PC-3 (cell line): ENCODE measurements at places on chromosomes 5 and 9. TPM values are rescaled to one million over a fixed set of nuclear protein-coding genes. Genes with fewer than 3 reads are reported as not detected.
A peak's percentile ranks its signal among the peaks of the same experiment; 100 is the strongest.

The TCERG1 gene
- total RNA-seq, result 86.0 and 96.9 TPM in 2 replicates

The NPM1 gene
- total RNA-seq, result 2,251 and 2,265 TPM in 2 replicates

DNA sequence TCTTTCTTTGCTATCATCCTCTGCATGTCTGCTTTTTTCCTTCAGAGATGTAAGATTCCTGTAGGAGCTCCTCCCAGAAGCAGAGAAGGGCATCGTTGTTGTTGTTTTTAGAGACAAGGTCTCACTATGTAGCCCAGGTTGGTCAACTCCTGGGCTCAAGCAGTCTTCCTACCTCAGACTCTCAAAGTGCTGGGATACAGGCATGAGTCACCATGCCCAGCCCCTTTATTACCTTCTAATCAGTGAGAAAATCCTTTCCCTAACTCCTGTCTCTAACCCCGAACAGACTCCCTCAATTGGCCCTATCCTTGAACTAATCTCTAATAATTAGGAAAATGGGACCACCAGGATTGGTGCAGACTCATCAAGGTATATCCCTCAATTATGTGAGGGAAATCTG lies 64.4 kb downstream of the GALNT10 start:
- H3K4me3 ChIP-seq, result no peak overlapping the region
- H3K36me3 ChIP-seq, result no peaks in the 10 kb centered on the region
- no peaks in the 10 kb centered on the region for H3K4me1 ChIP-seq
- H3K27me3 ChIP-seq, result no peaks in the 10 kb centered on the region
- DNase-seq, result no peak

DNA sequence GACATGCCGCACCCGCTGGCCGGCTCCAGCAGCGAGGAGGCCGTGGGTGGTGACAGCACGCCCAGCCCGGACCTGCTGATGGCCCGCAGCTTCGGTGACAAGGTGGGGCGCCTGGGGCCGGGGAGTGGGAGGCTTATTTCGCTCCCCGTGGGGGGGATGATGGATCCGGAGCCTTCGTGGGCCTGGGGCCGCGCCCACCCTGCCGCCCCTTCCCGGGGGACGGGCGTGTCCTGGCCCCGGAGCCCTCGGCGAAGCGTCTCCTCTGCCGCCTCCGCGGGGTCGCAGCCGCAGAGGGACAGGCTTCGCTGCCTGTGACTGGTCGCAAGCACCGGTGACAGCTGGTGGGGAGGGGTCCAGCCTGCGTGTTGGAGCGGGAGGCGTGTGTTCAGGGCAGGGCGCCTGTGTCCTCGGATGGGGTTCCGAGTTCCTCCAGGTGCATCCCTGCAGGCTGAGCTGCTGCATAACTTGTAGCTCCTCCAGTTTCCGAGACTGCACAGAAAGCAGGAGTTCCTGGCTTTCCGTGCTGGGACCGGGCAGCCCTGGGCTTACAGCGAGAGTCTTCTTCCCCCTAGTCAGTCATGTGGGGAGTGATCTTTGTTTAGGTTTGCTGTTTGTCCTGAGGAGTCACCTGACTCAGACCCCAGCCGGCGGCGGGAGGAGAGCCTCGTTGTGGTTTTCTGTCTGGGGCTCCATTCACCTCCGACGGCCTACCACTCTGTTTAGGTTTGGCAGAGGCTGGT lies 666 bp downstream of the SNX30 start:
- no peaks in the 10 kb centered on the region for H3K36me3 ChIP-seq
- H3K27ac ChIP-seq, result peak overlapping the region; percentile 47
- H3K27me3 ChIP-seq, result no peaks in the 10 kb centered on the region
- H3K4me1 ChIP-seq, result peaks cover 49% of the 10 kb centered on the region

DNA sequence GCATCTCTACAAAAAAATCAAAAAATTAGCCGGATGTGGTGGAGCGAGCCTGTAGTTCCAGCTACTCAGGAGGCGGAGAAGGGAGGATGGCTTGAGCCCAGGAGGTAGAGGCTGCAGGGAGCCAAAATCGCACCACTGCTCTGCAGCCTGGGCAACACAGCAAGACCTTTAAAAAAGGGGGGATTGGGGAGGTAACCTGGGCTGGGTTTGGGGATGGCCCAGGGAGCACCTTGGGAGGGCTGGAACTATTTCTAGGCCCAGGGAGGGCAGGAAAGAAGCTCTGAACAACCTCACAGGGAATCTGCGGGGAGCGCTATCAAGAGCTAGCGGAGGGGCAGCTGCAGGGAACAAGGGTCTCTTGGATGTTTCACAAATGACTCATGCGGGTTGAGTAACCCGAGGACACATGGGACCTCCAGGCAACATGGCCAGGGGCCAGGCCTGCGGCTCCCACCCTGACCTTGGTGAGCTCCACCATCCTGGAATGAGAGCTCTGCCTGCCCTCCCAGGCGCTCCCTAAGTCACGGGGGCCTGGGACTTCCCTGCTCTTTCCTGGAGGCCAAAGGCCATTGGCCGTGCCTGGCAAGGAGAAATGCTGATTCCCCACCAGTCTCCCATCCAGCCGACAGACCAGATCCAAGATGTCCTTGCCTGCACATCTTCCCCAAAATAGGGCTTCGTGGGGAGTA lies 23.4 kb downstream of the SARDH start:
- H3K4me3 ChIP-seq, result no peak overlapping the region
- no peaks in the 10 kb centered on the region for H3K36me3 ChIP-seq
- peak; percentile 8 for DNase-seq
- H3K4me1 ChIP-seq, result no peaks in the 10 kb centered on the region
- H3K27me3 ChIP-seq, result no peaks in the 10 kb centered on the region

The COQ4 gene
- total RNA-seq, result 28.1 and 31.3 TPM in 2 replicates

GRCh38 chr5:96692441-96692840 lies 30.3 kb downstream of the CAST start:
- no peak overlapping the region for H3K4me3 ChIP-seq
- peaks cover 5% of the 10 kb centered on the region for H3K4me1 ChIP-seq
- no peak for DNase-seq
- H3K36me3 ChIP-seq, result peaks cover 5% of the 10 kb centered on the region; the same call in 1 of the 2 replicates

The GPRIN1 gene
- 18.7 and 19.9 TPM in 2 replicates for total RNA-seq

- H3K4me3 ChIP-seq, result no peak overlapping the region
- H3K4me1 ChIP-seq, result peaks cover 12% of the 10 kb centered on the region
- no peak for DNase-seq
- no peaks in the 10 kb centered on the region for H3K36me3 ChIP-seq
These were observed 401.9 kb downstream of the SPOCK1 start for GRCh38 chr5:137097203-137097602.

DNA sequence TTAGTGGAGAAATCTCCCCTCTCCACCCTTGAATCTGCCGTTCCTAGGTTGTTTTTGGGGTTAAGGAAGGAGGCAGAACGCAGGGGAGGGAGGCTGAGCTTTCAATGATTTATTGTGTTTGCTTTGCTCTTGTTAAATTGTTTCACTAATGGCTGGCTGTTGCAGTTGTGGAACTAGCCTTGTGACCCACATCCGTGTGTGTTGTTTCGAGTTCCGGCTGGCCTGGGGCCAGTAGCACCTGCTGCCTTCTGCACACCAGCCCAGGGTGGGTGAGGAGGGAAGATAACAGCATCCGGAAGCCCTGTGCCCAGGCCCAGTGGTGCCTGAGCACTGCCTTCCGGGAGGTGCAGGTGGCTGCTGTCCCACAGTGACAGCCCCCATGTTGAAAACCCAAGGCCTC lies 3.6 kb downstream of the ERGIC1 start:
- DNase-seq, result peak; percentile 40
- H3K4me1 ChIP-seq, result peaks cover 15% of the 10 kb centered on the region
- peaks cover 3% of the 10 kb centered on the region; the same call in 1 of the 2 replicates for H3K36me3 ChIP-seq

DNA sequence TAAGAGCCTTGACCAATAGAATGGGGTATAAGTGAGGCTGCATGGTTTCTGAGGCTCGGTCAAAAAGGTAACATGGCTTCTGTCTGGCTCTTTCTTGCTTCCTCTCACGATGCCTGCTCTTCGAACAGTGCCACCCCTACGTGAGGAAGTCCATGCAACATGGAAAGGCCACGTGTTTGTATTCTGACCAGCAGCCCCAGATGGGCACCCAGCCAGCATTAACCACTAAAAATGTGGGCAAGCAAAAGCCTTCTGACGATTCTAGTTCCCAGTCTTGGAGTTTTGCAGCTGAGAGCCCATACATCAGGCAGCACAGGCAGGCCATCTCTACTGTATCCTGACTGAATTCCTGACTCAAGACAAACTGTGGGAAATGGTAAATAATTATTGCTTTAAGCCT lies 24.2 kb upstream of the NREP start:
- peaks cover 6% of the 10 kb centered on the region; the same call in 1 of the 2 replicates for H3K4me1 ChIP-seq
- no peaks in the 10 kb centered on the region for H3K36me3 ChIP-seq
- H3K27me3 ChIP-seq, result no peaks in the 10 kb centered on the region
- no peak overlapping the region for H3K4me3 ChIP-seq
- H3K27ac ChIP-seq, result no peak overlapping the region

GRCh38 chr9:111056538-111056937 lies 18.3 kb upstream of the LPAR1 start:
- DNase-seq, result no peak
- no peak overlapping the region for H3K27ac ChIP-seq
- no peak overlapping the region for H3K4me3 ChIP-seq
- H3K4me1 ChIP-seq, result no peaks in the 10 kb centered on the region
- H3K27me3 ChIP-seq, result no peaks in the 10 kb centered on the region

DNA sequence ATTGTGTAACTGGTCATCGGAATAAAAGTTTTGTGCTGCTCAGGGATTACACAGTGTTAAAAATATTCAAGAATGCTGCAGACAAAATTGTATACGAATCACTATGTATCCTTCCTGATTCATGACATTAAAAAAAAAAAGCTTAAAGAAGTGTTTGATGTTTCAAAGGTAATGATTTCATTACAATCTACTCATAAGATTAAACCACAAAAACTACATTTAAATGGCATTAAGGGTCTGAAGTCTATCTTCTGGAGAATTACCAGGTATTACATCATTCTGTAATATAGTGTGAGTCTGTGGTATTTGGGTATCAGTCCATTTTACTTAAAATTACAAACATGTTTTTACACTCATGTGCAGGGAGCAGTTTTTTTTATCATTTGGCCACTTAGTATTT lies 324.4 kb downstream of the NDUFS4 start:
- no peak overlapping the region for H3K27ac ChIP-seq
- no peak for DNase-seq
- no peaks in the 10 kb centered on the region for H3K4me1 ChIP-seq
- no peaks in the 10 kb centered on the region for H3K36me3 ChIP-seq
- no peak overlapping the region for H3K4me3 ChIP-seq
- no peaks in the 10 kb centered on the region for H3K27me3 ChIP-seq

- H3K27me3 ChIP-seq, result no peaks in the 10 kb centered on the region
- H3K4me1 ChIP-seq, result peaks cover 7% of the 10 kb centered on the region
- no peak for DNase-seq
- H3K27ac ChIP-seq, result no peak overlapping the region
These were observed 657 bp downstream of the NUP214 start for GRCh38 chr9:131126059-131126426.

- H3K4me1 ChIP-seq, result no peaks in the 10 kb centered on the region
- H3K27ac ChIP-seq, result no peak overlapping the region
- no peak for DNase-seq
- no peaks in the 10 kb centered on the region for H3K27me3 ChIP-seq
- no peak overlapping the region for H3K4me3 ChIP-seq
These were observed 8.7 kb downstream of the CCNJL start for GRCh38 chr5:160303690-160304089.

DNA sequence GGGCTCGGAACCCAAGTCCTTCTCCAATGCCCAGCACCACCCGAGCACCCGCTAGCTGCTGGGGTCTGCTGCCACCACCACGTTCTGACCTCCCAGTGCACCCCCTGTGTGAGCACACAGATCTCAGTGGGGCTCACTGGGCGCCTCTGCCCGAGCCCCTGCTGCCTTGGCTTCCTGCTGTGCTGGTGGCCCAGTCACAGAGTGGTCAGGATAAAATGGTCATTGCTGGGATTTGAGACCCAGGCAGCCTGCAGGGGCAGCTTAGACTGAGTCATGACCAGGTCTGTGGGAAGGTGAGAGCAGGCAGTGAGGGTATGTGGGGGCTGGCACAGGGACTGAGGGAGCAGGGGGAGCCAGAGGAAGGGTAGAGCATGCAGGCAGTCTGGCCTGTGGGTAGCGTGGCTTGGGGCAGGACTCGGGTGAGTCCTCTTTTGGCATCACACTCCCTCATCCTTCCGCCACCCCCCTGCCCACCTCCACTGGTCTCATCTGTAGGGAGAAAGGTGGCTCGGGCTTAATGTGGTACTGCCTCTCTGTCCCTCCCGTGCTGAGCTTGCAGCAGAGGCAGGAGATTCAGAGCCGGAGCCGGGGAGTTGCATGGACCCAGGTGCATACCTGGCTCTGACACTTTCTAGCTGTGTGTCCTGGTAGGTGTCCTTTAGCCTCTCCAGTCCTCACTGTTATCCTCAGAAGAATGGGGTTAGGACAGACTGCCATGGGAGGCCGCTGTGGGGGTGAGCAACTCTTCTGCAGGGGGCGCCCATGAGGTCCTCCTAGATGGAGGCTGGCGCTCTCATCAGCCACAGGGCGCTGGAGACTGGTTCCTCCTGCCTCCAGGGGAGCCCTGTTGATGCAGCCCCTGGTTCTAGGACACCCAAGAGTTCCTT lies 32.1 kb downstream of the USP20 start:
- DNase-seq, result no peak
- H3K27me3 ChIP-seq, result no peaks in the 10 kb centered on the region
- no peaks in the 10 kb centered on the region for H3K36me3 ChIP-seq
- no peak overlapping the region for H3K4me3 ChIP-seq
- H3K27ac ChIP-seq, result no peak overlapping the region

The IGFBPL1 gene
- 0.66 TPM in 1 of 2 replicates, not detected in the other for total RNA-seq

DNA sequence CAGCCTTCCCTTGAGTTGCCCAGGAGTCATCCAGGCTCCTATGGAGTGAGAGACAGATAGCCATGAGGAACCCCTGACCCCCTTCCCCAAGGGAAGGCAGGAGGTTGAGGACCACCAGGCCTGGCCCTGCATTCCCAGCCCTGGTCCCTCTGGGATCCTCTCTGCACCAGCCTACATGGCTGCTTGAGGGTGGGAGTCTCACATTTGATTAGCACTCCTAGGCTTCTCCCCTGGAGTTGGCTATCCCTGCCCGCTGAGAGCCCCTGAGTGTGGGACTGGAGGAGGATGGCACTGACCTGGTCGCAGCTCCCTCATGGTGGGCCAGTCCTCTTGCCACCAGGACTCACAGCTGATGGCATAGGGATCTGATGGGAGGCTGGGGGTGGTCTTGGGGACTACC lies 46.7 kb downstream of the SAR1B start:
- DNase-seq, result no peak
- H3K4me1 ChIP-seq, result peaks cover 3% of the 10 kb centered on the region
- H3K4me3 ChIP-seq, result no peak overlapping the region
- no peaks in the 10 kb centered on the region for H3K36me3 ChIP-seq
- H3K27me3 ChIP-seq, result no peaks in the 10 kb centered on the region

DNA sequence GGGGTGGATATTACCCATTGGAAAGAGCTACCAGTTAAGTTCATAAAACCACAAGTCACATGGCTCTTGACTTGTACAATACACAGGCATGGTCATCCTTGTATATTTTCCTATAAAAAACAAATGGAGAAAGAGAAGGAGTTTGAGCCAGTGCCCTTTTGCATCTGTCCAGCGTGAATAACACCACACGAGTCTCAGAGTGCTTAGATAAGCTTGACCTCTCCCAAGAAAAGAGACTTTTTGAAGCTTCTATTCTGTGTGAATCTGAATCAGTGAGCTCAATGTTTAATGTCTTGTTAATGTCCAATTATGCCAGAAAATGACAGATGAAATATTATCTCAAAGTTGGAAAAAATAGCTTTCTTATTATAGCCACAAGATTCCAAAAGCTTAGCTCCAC lies 30.9 kb upstream of the LPAR1 start:
- no peaks in the 10 kb centered on the region for H3K27me3 ChIP-seq
- H3K36me3 ChIP-seq, result no peaks in the 10 kb centered on the region
- H3K4me1 ChIP-seq, result no peaks in the 10 kb centered on the region
- DNase-seq, result no peak
- no peak overlapping the region for H3K27ac ChIP-seq

The PDGFRB gene
- total RNA-seq, result 0.12 and 0.66 TPM in 2 replicates

The FAM81B gene
- not detected in 2 replicates for total RNA-seq
